ENCODE measurements at places on chromosomes 11 and 22.

GRCh38 chr11:126111458-126112116 is 48.9 kb upstream of the CDON start:
- DNase-seq, result no peak

- peak; percentile 42 for DNase-seq
Observed at GRCh38 chr11:79321263-79321662, 119.6 kb downstream of the TENM4 start.

DNA sequence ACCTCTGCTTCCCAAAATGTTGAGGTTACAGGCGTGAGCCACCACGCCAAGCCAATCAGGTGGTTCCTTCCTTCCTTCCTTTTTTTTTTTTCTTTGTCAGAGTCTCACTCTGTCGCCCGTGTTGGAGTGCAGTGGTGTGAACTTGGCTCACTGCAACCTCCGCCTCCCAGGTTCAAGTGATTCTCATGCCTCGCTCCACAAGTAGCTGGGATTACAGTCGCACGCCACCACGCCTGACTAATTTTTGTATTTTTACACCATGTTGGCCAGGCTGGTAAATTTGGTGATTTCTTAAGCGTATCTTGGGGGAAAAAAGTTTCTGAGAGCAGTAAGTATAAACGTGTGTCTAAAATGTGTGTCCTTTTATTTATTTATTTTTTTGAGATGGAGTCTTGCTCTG is 18.2 kb upstream of the SPINDOC start:
- no peak for DNase-seq

DNA sequence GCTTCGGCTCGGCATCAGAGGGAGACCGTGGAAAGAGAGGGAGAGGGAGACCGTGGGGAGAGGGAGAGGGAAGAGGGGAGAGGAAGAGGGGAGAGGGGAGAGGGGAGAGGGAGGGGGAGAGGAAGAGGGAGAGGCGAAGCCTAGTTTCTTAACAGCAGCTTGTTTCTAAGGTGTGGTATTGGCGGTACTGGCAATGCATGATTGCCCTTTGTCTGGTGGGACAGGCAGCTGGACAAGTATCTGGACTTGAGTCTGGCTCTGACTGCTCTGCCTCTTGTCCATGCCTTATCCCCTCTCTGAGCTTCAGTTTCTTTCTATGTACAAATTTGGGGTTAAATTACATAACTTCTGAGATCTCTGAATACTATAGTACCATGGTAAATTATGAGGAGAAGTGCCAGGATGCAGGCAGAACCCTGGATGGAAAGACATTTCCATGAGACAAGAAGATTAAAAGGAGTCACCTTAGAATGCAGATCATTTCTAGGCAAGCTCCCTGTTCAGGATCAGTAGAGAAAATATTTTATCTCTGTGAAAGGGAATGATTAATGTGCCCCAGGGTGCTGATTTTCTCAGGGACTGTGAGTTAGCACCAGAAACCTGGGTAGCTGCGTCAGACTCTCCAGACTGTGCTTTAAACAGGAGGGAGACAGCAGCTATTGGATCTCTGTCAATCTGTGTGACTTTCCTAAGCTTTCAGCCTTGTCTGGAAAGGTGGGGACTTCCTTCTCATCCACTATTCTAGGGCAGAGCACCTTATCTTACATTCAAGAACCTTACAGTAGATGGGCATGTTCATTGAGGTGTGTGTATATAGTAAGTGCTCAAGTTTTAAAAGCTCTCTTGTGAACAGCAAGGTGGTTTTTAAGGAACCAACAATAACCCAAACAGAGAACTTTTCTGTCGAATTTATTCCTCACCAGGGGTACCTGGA is 31.9 kb upstream of the CCDC90B start:
- DNase-seq, result no peak

All from mesendoderm (in vitro differentiated cells).